ENCODE measurements at places on chromosomes 7 and 10. TPM values are rescaled to one million over a fixed set of nuclear protein-coding genes. Genes with fewer than 3 reads are reported as not detected.

DNA sequence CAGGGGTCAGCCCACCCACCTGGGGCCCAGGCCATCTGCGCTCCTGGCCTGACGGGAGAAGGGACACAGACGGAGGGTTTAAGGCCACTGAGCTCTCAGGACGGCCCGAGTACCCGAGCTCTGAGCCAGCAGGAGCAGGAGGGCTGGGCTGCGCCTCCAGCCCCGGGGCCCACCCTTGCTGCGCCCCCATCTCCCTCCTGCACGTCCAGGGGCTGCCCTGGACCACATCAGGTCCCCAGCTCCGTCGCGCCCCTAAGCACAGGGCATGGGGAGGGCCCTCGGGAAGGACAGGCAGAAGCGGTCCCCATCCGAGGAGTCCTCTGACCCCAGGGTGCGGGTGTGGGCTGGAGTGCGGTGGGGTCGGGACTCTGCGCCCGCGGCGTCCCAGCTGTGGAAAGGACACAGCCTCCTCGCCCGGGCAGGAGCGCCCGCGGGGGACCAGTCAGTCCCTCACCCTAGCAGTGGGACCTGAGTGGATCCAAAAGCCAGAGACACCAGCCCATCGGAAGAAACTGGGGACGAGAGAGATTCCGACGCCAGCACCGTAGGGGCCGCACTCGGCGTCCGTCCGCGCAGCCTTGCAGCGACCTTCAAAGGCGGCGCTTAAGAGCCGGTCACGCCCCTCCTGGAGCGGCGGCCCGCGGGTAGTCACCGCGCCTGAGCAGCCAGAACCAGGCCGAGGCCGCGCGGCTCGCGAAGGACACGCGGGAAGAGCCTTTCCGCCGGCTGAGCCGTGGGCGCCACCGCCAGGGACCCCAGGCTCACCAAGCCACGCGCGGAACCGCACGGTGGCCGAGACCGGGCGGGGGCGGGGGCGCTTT is 15.9 kb downstream of the CAMK2B start:
- DNase-seq: peak; percentile 85

DNA sequence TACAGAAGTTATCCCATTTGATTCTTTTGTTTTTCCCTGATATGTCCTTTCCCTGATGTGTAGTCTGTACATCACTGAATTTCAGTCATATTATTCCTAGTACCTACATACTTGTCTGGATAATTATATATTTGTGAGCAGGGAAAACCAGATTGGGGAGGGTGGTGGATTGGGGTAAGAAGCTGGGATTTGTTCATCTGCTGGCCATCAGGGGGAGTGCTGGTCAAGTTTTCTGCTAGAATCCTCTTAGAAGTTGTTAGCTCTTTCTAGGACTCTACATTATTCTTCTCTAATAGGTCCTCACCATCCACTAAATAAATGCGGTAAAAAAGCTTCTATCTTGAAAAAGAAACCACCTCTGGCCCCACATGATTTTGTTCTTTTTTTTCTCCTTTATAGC is 232.7 kb upstream of the TAC1 start:
- DNase-seq: no peak

DNA sequence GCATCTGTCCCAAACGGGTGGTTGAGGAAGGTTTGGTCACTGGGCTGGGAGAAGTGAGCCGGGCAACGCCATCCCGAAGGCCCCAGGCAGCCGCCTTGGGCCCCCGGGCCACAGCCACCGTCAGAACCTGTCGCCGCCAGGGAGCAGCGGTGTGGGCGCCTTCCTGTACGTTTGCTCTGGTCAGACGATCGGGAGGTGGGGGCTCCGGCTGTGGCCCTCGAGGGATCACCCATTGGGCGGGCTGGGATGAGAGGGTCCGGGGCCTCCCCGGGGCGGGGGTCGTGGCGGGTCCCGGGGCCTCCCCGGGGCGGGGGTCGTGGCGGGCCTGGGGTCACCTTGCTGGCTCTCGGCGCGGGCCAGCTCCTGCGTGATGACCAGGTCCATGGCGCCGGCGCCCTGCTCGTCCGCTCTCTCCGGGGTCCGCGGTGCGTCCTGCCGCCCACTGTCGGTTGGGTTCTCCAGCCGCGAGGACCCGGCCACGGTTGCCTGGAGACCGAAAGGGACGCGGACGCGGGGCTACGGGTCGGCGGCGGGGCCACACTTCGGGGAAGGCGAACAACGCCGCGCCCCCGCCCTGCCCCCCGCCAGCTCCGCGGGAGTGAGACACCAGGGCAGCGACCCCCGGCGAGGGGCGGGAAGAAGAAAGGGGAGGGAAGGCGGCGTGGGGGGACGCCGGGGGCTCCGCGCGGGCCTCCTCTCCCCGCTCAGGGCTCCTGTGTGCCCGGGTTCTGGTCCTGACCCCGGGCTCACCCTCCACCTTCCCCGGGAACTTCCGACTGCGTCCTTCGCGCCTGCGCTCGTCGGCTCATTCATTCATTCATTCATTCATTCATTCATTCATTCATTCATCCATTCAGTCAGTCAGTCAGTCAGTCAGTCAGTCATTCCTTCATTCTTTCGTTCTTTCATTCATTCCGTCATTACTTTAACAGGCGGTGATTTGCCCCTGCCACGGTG is at the start of gene CFAP46:
Gene CFAP46 (minus strand): TSS at position 470 of the 957 bp plus-strand sequence. CDS start 86 bp downstream, at position 384.
- no peak for DNase-seq

GRCh38 chr7:137501562-137501961 is 158.0 kb upstream of the PTN start:
- DNase-seq: no peak

GRCh38 chr7:3057066-3057420 is 13.4 kb upstream of the CARD11 start:
- no peak for DNase-seq

DNA sequence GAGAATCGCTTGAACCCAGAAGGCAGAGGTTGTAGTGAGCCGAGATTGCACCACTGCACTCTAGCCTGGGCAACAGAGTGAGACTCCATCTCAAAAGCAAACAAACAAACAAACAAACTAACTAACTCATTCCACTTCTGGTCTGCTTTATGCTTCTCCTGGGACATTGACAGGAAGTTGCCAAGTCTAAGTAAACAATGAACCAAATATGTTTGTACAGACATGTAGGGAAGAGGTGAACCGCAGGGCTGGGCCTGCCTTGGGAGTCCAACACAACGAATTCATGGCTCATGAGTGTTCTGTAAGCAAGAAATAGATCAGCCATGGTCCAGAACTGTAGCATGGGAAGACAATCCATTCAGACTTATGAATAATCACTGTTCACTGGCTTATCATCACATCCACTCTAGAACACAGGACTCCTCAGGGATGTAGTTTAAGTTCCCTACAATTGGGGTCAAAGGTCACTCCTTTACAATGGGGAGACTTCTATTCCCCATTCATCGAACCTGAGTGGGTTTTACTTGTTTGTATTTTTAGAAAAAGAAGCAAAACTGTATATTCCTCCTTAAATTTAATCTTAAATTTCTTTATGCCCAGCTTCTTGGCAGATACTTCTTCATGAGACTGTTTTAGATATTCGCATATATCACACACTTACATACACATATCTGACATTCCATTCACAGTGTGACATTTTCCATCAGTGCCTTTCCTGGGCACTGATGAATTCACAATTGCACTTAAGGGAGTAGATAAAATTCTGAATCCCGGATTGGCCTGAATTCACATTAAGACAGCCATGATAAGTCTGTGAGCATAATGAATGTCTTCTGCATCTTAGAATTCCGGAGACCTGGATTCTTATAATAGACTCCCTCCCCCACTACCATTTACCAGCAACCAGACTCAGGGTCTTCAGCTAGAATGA is 159.1 kb upstream of the EEPD1 start:
- no peak for DNase-seq

- no peak for DNase-seq
Observed at GRCh38 chr7:63031838-63032436, 966.7 kb upstream of the ZNF722 start.

GRCh38 chr10:62459072-62459471 is 84.9 kb downstream of the ZNF365 start:
- DNase-seq: no peak

Gene NEUROD6
- not detected for total RNA-seq

Gene THSD7A
- total RNA-seq: 2.0 TPM

Gene FAM107B
- total RNA-seq: 40.7 TPM

Gene URGCP
- 28.5 TPM for total RNA-seq

Data from osteocyte (in vitro differentiated cells).